ENCODE measurements at places on chromosomes 3 and 15.

- DNase-seq = no peak
Measured at GRCh38 chr3:394775-395174, 198.2 kb downstream of the CHL1 start.

- no peak for DNase-seq
Measured at GRCh38 chr3:170651260-170651845, 65.5 kb upstream of the SLC7A14 start.

GRCh38 chr15:96345560-96346399 is 15.3 kb downstream of the NR2F2 start:
- peak; percentile 87 for DNase-seq

DNA sequence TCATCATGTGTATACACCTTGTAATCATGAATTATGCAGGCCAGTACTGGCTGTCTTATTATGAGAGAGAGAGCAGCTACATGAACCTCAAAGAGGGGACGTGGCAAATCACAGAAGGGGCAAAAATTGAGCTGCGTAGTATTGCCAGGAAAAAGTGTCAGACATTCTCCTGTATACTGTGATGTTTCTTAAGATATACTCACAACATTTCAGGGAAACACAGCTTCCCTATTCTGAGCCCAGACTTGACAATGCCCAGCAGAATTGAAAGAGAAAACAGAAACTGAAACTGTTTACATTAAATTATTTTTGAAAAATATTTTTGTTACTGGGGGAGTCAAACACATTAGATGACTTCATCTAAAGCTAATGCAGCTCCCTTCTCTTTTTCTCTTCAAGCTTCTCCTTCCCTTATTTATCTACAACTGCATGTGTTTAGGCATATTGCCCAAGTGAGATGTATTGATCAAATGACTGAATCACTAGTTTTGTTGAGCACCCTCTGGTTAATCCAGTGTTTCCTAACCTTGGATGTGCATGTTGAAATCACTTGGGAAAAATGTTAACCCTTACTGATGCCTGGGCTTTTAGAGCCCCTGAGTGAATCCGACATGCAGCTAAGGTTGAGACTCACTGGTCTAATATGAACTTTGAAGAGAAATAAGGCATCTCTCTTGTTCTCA is 39.5 kb downstream of the CADPS start:
- no peak for DNase-seq

DNA sequence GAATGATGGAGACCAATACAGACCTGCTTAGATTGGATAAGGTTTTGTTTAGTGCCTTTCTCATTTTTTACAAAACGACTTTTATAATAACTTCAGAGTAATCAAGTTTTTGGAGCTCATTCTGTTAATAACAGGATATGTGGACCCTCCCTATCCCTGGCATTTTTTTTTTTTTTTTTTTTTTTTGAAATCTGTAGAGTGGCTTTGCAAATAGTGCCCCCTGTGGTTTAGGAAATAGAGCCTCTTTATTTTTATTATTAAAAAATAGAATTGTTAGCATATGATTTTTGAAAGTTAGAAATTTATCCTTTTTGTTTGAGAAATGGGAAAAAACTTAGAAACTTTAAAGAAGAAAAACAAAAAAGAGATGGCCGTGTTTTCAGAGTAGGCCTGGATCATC is 11.4 kb downstream of the SKIL start:
- DNase-seq = no peak

GRCh38 chr3:104510131-104510849 is 856.4 kb upstream of the ALCAM start:
- no peak for DNase-seq

- peak; percentile 71 for DNase-seq
Measured at GRCh38 chr3:42497009-42497731, 5.3 kb upstream of the VIPR1 start.

GRCh38 chr3:125605756-125606155 is 10.5 kb upstream of the OSBPL11 start:
- no peak for DNase-seq

GRCh38 chr3:65893631-65894030 is 145.1 kb downstream of the MAGI1 start:
- peak; percentile 32 for DNase-seq

DNA sequence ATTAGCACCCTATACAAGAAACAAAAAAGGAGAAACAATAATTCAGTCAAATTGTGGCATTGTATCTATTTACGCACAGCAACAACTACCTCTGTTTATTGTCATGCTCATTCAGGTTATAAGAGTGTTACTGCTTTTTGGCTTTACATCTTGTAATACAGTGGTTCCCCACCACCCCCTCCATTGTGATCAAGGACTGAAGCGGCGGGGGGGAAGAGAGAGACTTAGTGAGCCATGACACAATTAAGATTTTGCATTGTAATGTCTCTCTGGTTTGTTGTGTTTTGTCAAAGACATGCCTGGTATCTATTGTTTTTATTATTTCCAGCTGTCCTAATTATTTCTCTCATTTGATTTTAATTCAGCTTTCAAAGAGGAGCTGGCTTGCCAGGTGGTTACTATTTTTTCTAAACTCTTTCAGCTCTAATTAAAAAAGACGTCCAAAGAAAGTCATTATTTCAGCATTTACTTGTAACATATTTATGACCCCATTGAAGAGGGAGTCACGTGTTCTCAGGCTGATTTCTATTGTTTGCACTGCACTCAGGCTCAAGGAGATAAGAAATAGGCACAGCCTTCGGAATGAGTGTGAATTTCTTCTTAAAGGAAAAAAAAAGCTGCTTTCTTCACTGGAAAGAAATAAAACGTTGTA is 234.4 kb upstream of the TBL1XR1 start:
- no peak for DNase-seq

DNA sequence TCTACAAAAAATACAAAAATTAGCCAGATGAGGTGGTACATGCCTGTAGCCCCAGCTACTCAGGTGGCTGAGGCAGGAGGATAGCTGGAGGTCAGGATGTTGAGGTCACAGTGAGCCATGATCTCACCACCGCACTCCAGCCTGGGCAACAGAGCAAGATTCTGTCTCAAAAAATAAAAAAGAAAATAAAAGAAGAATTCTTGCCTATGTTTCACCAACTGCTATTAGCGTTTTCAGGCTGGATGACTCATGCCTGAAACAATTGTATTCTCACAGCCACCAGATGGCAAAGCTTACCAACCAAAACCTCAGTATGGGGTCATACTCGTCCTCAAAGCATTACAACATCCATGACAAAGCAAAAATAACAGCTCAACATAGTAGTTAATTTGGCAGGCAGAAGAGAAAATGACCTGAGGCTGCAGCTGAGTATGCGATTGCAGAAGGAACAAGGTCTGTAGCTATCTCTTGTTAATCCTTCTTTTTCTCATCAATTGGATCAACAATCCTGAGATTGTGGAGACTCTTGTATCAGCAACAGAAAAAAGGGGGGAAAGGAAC is 52.2 kb downstream of the TP53BP1 start:
- DNase-seq = peak; percentile 99

- no peak for DNase-seq
Measured at GRCh38 chr3:49173792-49174170, 2.4 kb downstream of the KLHDC8B start.

- DNase-seq = no peak
Measured at GRCh38 chr3:59257506-59257905, 207.7 kb upstream of the CFAP20DC start.

GRCh38 chr15:39426552-39427532 is 154.0 kb upstream of the THBS1 start:
- peak; percentile 73 for DNase-seq

DNA sequence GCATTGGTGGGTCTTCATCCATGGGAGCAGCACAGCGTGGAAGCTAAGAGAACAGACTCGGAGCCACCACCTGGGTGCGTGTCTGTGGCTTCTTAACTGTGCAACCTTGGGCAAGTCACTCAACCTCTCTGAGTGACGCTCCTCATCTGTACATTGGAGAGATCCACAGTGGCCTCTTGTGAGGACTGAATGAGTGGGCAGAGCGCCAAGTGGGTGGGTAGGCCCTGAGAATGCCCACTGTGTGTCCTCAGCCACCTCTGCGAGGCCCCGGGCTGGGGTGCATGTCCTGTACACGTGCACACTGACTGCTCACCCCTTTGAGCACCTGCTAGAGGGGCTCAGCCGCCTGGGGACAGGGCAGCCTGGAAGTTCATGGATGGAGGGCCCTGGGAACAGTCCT is 99.6 kb upstream of the PRR23E start:
- no peak for DNase-seq

- peak; percentile 59 for DNase-seq
Measured at GRCh38 chr3:61936344-61936937, 375.1 kb downstream of the PTPRG start.

DNA sequence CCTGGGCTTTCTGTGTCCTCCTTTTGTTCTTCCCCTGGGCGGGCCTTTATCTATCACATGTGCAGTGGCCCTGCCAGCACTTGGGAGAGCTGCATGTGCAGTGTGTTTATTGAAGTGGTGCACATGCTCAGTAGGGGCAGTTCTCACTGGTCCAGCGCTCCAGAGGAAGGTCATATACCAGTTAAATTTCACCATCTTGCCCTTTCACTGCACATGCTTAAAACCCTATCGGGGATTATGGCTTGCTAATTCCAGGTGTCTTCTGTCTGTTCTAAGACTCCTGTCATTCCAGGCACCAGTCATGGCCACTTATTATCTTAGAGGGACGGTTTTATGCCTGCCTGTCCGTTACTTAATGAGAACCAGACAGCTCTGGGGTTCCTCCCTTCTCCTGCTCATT is 52.2 kb downstream of the ROPN1B start:
- DNase-seq = peak; percentile 25

DNA sequence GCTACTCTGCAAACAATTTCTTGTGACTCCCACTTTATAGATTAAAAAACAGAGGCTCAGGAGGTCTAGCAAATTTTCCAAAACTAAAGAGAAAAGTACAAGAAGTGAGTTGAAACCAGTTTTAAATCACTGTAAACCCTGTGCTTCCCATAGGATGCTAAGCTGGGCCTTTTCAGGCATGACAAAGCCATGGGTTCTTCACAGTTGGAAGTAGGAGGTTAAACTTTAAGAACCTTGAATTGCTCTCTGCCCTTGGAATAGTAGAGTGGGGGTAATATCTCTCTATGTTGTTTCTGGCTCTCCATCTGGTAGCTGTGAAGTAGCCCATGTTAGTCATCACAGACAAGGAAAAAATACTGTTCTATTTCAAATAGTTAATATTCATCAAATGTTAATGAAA is 193.6 kb upstream of the SATB1 start:
- no peak for DNase-seq

DNA sequence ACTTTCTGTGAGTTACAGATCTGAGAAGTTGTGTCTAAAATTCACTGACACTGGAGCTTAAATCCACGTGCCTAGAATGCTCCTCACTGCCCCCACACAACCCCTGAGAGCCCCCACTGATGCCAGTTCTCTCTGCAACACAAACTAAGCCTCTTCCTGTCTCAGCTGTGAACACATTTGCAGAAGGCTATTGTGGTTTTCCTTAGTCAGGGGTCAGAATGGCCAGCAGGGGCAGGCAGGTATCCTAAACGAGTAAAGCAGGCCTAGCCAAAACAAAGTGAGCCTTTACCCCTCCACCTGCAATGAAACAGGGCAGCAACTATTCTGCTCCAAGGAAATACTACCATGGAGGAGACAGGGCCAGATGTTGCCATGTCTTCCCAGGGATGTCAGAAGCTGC is 78.6 kb downstream of the FHIT start:
- DNase-seq = no peak

DNA sequence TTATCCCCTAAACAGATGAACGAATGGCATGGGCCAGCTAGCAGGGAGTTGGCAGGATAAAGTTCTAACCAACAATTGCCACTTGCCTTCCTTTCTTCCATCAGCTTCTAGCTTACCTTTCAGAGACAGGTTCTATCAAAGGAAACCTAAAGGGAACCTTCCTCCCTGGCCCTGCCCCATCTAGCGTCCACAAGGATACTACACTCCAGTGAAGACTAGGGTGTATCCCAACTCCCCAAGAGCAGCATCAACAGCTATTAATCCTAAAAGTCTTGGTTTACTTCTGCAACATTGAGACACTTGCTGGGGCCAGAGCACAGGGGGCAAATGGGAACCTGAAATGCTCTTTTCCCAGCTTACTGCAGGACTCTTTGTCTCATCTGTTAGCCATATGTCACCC is 37.0 kb upstream of the TMC3 start:
- no peak for DNase-seq

DNA sequence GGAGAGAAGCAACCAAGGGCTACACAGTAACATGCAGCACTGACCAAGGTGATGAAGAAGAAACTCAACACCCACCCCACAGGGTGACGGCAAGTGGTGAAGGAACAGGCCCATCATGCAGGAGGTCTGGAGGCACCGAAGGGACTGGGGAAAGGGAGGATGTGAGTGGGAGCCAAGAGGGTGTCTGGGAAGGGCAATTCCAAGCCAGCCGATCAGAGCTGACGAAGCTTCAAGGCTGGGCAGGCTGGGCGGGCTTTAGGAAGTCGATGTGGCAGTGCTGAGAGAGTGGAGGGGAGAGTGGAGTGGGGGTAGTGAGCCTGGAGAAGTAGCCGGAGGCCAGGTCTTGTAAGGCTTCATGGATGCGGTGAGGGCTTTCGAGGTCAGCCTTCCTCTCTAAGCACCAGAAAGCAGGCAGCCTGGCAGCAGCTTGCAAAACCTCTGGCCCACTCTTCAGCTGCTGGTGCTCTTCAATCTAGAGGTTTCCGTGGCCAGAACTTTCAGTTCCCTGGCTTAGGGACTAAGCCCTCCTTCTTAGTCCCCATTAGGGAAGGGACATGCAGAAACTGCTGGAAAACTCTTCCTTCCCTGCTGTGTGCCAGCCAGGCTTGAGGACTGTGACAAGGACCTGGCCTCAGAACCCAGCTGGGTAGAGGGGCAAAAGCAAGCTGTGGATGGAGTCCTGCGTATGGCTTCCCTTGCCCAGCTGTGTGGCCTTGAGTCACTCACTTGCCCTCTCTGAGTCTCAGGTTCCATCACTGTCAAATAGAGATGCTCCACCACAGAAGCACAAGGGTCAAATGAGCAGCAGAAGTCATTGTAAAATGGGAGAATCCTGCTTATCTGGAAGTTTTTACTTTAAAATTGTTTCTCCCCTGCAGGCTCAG is 72.1 kb downstream of the TLE3 start:
- no peak for DNase-seq

DNA sequence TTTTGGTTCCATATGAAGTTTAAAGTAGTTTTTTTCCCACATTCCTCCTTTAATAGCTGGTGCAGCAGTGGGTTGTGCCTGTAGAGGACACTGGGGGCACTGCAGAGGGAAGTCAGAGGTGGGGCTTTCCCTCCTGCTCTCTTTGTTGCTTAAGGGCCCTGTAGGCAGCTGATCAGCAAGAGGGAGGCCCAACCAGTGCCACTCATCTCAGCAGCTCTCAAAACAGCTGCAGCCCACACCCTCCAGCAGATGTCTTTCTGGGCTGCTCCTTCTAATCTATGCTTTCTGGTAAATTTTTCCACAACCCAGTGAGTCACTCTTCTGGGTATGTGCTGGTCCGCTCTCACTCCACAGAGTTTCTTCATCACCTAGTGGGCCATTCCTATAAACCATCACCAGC is 263.8 kb downstream of the FEZF2 start:
- DNase-seq = peak; percentile 97

GRCh38 chr3:36597422-36597821 is 166.9 kb downstream of the DCLK3 start:
- no peak for DNase-seq

- no peak for DNase-seq
Measured at GRCh38 chr3:111571907-111572460, 23.2 kb downstream of the ZBED2 start.

GRCh38 chr3:45881078-45882022 is 5.0 kb upstream of the CCR9 start:
- DNase-seq = peak; percentile 31

All from cardiac fibroblast (primary cell).